Bronchus fibroblast of lung (primary cell): ENCODE measurements at places on chromosomes 7 and 10. TPM values are rescaled to one million over a fixed set of nuclear protein-coding genes. Genes with fewer than 3 reads are reported as not detected.

The PON1 gene
- total RNA-seq: not detected in 2 replicates

The TCAF1 gene
- 35.7 and 47.6 TPM in 2 replicates for total RNA-seq

The AKR1C8 gene
- total RNA-seq: not detected in 2 replicates

The COMMD3 gene
- total RNA-seq: 47.0 and 53.1 TPM in 2 replicates

The WDR86 gene
- 3.9 and 6.7 TPM in 2 replicates for total RNA-seq

The TBRG4 gene
- total RNA-seq: 71.8 and 75.7 TPM in 2 replicates

The CUZD1 gene
- total RNA-seq: 0.45 and 0.84 TPM in 2 replicates

The LRRD1 gene
- 0.17 TPM in 1 of 2 replicates, not detected in the other for total RNA-seq

The EMX2 gene
- not detected in 2 replicates for total RNA-seq

The ARMC3 gene
- total RNA-seq: not detected in 2 replicates

The CPED1 gene
- total RNA-seq: 30.4 and 32.4 TPM in 2 replicates

The CNTNAP2 gene
- total RNA-seq: under 0.01 TPM in 1 of 2 replicates, not detected in the other

The ADGRA1 gene
- not detected in 2 replicates for total RNA-seq

The ZCWPW1 gene
- total RNA-seq: 0.30 and 0.50 TPM in 2 replicates

The MYL7 gene
- total RNA-seq: not detected in 2 replicates

The STEAP4 gene
- total RNA-seq: under 0.01 and 0.17 TPM in 2 replicates
